ENCODE measurements at places on chromosomes 11 and 22. TPM values are rescaled to one million over a fixed set of nuclear protein-coding genes. Genes with fewer than 3 reads are reported as not detected.

The PTH gene
- total RNA-seq = not detected

The GRM5 gene
- 0.06 TPM for total RNA-seq

The DMC1 gene
- 3.2 TPM for total RNA-seq

The FADS3 gene
- 131 TPM for total RNA-seq

The CCDC116 gene
- total RNA-seq = 0.19 TPM

The SH3BP1 gene
- total RNA-seq = 4.9 TPM

The SCUBE2 gene
- total RNA-seq = 5.5 TPM

The MPZL3 gene
- total RNA-seq = 0.19 TPM

The OR8K3 gene
- not detected for total RNA-seq

The KCNJ5 gene
- 0.06 TPM for total RNA-seq

The TMPRSS13 gene
- total RNA-seq = not detected

The EFCAB6 gene
- 2.4 TPM for total RNA-seq

The AMPD3 gene
- 0.66 TPM for total RNA-seq

The HORMAD2 gene
- not detected for total RNA-seq

The SLC7A4 gene
- not detected for total RNA-seq

The CDC42EP2 gene
- 7.3 TPM for total RNA-seq

The FOLR1 gene
- not detected for total RNA-seq

The DEUP1 gene
- not detected for total RNA-seq

The OR8A1 gene
- not detected for total RNA-seq

The C11orf65 gene
- 0.62 TPM for total RNA-seq

The C11orf97 gene
- total RNA-seq = not detected

The SCARF2 gene
- 22.6 TPM for total RNA-seq

The C11orf52 gene
- 1.1 TPM for total RNA-seq

The HBB gene
- not detected for total RNA-seq

The SEC14L6 gene
- 0.12 TPM for total RNA-seq

The STX5 gene
- total RNA-seq = 42.4 TPM

The OR5A1 gene
- total RNA-seq = not detected

The PDGFD gene
- total RNA-seq = 1.3 TPM

The KIAA0930 gene
- 34.8 TPM for total RNA-seq

The SVIP gene
- 9.1 TPM for total RNA-seq

The NRXN2 gene
- total RNA-seq = 30.3 TPM

The MYRF gene
- total RNA-seq = 0.44 TPM

The CYB561A3 gene
- 35.1 TPM for total RNA-seq

The TRPM5 gene
- not detected for total RNA-seq

The APOL6 gene
- 14.7 TPM for total RNA-seq

The LDLRAD3 gene
- 4.5 TPM for total RNA-seq

The TMEM191B gene
- total RNA-seq = 3.1 TPM

The ZDHHC8 gene
- total RNA-seq = 6.6 TPM

The GAB4 gene
- not detected for total RNA-seq

The IFT27 gene
- 20.3 TPM for total RNA-seq

The OR8D4 gene
- not detected for total RNA-seq

The POTEH gene
- total RNA-seq = not detected

The UPK3A gene
- not detected for total RNA-seq

The VPS37C gene
- 8.1 TPM for total RNA-seq

The ASCL2 gene
- not detected for total RNA-seq

The SNU13 gene
- 59.3 TPM for total RNA-seq

The OR6A2 gene
- 0.19 TPM for total RNA-seq

The LZTR1 gene
- total RNA-seq = 45.4 TPM

The ROBO4 gene
- 1.9 TPM for total RNA-seq

The C11orf21 gene
- total RNA-seq = not detected

The XRCC6 gene
- 338 TPM for total RNA-seq

The SEZ6L gene
- not detected for total RNA-seq

Data from aortic smooth muscle cell (primary cell).